ENCODE measurements at places on chromosomes 12 and 14.
A peak's percentile ranks its signal among the peaks of the same experiment; 100 is the strongest.

- no peak for DNase-seq
Observed at GRCh38 chr12:13365748-13366366, 169.3 kb downstream of the EMP1 start.

DNA sequence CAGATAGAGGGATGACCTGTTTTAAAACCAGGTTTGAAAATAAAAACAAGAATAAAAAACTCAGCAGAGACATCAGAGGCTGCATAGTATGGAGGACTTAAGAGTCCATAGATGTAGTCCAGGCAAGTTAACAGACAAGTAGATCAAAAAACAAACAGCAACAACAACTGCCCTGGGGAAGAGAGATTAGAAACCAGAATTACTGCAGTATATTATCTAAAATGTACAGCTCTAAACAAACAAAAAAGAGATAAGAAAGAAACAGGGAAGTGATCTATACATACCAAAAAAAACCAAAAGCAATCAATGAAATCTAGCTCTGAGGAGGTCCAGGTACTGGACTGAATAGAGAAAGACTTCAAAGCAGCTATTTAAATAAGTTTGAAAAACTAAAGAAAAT is 48.8 kb downstream of the ACSM4 start:
- DNase-seq: no peak

GRCh38 chr12:104213952-104214351 is 1.6 kb upstream of the TXNRD1 start:
- DNase-seq: no peak

GRCh38 chr12:1939331-1939730 is 20.9 kb upstream of the CACNA2D4 start:
- DNase-seq: no peak

GRCh38 chr12:121792607-121793439 is 665 bp downstream of the RHOF start:
- no peak for DNase-seq

GRCh38 chr14:66403183-66403582 is 83.0 kb upstream of the CCDC196 start:
- peak; percentile 13 for DNase-seq
